ENCODE measurements at places on chromosomes 5 and 9.

GRCh38 chr9:12667892-12668291 is 25.3 kb upstream of the TYRP1 start:
- no peak for DNase-seq

GRCh38 chr5:34007621-34008600 is at the start of gene AMACR:
AMACR (minus strand) TSS chr5:34008050; CDS start chr5:34008019, 31 bp downstream.
- peak; percentile 88 for DNase-seq

GRCh38 chr9:131020388-131020787 is 11.4 kb downstream of the LAMC3 start:
- no peak for DNase-seq

GRCh38 chr5:124546643-124547042 is 199.8 kb downstream of the ZNF608 start:
- DNase-seq = no peak

- no peak for DNase-seq
Measured at GRCh38 chr5:64417390-64417789, 88.4 kb upstream of the RGS7BP start.

GRCh38 chr9:109307380-109308240 is 13.2 kb downstream of the EPB41L4B start:
- DNase-seq = no peak

- DNase-seq = no peak
Measured at GRCh38 chr5:157877821-157878220, 18.9 kb upstream of the CLINT1 start.

DNA sequence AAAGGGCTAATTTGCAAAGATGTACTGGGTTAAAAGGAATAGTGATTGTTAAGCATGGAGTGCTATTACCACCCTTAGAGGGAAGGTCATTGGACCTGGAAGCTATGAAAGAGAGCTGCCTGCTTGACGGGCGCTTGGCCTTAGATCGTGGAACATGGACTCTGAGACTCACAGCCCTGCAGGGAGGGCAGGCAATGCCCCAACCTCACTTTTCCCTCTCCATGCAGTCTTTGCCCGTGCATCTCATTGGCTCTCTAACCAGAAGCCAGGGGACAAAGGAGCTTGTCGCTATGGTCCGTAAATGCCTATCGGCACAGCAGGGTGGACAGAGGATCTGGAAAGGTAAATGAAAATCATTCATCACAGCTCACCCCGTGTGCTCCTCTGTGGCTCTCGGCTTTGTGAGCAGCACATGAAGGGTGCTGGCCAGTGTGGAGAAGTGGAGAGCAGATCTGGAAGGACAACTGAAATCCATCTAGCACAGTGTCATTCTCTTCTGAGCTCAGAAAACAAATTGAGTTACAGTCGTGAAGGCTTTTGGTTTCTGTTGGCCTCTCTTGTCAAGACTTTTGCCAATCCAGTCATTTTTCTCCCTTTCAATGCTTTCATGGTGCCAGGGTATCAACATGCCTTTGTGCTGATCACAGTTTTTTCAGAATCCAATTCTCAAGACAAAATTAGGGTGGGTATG is 186.2 kb downstream of the SNX18 start:
- DNase-seq = no peak

DNA sequence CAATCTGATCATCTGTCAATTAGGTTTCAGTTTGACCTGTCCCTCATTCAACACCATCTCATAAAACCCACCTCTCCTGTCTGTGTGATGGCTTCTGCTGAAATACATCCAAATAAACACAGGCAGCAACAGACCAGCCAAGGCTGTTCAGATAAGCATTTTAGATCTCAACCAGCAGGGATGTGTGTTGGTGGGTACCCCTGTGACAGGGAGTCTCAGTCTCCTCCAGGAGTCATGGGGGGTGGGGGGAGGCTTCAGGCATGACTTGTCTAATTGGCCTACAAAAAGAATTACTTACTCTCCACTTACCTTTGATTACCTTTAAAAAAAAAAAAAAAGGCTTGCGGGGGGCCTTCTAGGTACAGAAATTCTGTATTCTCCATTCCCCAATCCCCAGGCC is 65.9 kb downstream of the ROR2 start:
- no peak for DNase-seq

GRCh38 chr9:2082772-2083171 is 67.6 kb downstream of the SMARCA2 start:
- DNase-seq = no peak

DNA sequence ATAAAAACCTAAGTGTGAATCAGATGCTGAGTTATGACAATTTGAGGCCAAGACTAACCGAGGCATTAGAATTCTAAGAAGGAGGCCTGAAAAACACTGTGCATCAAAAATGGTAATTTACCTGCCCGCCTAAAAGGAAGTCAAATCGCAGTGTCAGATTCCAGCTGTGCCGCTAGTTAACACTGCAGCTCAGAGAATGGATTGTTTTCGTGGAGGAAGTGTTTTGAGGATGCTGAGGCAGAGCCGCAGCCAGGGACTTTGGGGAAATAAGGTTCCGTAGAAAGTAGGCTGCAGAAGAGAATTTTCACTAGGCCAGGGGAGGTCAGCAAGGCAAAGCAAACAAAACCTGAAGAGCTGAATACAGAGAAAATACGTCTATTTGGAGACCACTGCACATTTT is 226.4 kb upstream of the ISL1 start:
- no peak for DNase-seq
